ENCODE measurements at places on chromosomes 3 and 15.
A peak's percentile ranks its signal among the peaks of the same experiment; 100 is the strongest.

- DNase-seq = no peak
Observed at GRCh38 chr3:19738846-19739245, 195.2 kb downstream of the EFHB start.

DNA sequence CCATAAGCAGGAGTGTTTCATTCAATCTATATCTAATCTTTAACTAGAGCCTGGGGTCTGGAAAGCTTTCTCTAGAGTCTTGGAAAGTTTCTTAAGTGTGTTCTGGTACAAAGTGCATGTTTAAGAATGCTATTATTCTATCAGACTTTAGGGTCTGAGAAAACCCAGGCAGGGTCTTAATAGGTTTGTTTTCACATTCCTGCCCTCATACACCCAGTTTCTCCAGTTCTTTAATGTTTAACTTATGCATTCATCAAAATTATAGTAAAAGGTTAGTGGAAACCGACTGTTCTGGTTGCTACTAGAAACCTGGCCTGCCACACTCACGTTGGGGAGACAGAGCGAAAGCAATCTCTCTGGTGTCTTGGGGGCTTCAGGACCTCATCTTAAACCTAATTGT lies 102.9 kb upstream of the WDR72 start:
- DNase-seq = no peak

DNA sequence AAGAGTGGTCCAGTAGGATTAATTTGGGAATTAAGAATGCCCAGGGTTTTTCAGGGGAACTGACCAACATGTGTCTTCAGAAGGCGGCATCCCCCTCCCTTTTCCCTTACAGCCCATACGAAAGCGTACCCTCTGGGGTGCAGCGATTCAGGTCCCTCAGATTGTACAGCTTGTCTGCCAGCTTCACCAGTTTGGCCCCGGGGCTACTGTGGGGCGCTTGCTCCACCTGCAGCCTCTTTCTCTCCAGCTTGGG lies 848 bp downstream of the HDDC3 start:
- DNase-seq = no peak

DNA sequence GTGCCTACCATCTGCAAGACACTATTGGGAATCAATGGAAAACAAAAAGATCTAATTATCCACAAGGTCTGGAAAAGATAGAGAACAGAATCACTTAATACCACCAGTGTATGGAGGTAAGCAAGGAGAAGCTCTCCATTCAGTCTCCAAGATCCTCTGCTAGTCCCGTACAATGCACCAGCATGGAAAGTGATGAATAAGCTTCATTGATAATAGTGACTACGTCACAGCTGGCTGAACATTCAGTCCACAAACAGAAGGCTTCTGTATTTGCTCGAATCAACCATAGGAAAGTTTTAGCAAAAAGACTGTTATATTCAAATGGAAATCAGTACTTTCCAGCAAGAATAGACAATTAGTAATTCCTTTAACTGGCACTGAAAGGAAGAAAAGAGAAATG lies 42.9 kb downstream of the IGSF11 start:
- DNase-seq = no peak

DNA sequence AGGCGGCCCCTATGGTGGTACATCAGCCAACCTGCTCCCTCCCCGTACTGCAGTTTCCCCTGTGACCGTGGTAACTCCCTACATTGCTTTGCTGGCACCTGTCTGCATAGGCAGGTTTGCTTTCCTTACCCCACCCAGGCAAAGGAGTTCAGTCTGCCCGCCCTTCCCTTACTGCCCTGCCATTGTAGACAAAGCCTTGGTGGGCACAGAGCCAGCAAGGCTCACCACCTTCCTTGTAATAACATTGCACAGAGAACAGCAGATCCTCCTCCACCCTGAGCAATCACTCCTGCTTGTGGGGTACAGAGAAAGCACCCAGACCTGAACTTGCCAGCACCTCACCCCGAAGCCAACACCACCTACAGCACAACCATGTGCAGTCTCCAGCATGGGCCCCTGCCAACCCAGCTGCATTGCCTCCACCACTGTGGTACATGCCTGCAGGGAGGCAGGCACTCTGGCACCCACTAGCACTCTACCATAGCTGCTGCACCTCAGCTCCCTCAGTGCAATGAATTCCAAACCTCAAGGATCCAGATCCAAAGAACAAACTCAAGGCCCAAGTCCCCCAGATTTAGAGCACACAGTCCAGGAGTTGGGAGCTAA lies 192.7 kb upstream of the KCNMB2 start:
- DNase-seq = no peak

DNA sequence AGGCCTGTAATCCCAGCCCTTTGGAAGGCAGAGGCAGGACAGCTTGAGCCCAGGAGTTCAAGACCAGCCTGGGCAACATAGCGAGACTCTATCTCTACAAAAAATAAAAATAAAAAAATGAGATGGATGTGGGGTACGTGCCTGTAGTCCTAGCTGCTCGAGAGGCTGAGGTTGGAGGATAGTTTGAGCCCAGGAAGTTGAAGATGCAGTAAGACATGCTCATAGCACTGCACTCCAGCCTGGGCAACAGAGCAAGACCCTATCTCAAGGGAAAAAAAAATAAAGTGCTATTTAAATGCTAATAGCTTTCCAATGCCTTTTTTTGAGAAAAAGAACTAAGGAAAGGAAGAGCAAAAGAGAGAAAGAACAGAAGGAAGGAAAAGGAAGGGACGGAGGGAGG lies 94.5 kb downstream of the MAGI1 start:
- DNase-seq = no peak

DNA sequence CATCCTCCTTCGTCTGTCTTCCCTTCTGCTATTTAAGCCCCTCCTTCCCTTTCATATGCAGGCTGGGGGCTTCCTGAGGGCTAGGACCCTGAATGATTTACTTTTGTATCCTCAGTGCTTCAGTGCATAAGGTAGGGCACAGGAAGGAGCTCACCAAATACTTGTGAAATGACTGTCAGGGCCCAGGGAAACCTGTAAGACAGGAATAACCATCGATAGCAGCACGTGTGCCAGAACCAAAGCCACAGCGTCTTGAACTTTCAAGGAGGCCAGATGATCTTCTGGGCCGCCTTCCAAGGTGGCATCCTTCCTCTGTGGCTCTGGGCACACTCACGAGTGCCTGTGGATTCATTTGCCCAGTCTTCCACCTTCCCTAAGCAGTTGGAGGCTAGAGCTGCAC lies 3.9 kb downstream of the TMED3 start:
- DNase-seq = no peak

GRCh38 chr15:89751748-89752147 lies 699 bp upstream of the MESP1 start:
- no peak for DNase-seq

GRCh38 chr15:59798605-59798917 lies 109.4 kb upstream of the BNIP2 start:
- DNase-seq = no peak

GRCh38 chr3:43902415-43902814 lies 211.7 kb downstream of the ABHD5 start:
- no peak for DNase-seq

- DNase-seq = no peak
Observed at GRCh38 chr3:65334045-65334665, 646.4 kb upstream of the ADAMTS9 start.

DNA sequence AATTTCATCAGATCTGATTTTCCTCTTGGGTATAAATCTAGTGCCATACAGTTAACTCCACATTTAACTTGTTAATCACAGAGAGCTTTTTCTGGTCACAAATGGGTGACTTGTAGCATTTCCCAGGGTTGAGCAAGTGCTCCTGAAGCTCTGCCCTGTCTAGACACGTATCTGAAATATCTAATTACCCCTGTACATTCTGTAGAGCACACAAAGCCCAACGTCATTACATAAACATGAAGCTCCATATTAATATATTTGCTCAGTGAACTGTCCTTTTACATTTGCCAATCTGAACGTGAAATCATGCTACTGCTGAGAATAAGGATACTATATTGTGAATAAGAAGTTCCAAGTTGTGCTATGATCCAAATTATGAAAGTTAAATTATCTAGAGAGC lies 49.0 kb downstream of the THBS1 start:
- no peak for DNase-seq

GRCh38 chr15:93067649-93068085 lies 21.3 kb downstream of the RGMA start:
- no peak for DNase-seq

DNA sequence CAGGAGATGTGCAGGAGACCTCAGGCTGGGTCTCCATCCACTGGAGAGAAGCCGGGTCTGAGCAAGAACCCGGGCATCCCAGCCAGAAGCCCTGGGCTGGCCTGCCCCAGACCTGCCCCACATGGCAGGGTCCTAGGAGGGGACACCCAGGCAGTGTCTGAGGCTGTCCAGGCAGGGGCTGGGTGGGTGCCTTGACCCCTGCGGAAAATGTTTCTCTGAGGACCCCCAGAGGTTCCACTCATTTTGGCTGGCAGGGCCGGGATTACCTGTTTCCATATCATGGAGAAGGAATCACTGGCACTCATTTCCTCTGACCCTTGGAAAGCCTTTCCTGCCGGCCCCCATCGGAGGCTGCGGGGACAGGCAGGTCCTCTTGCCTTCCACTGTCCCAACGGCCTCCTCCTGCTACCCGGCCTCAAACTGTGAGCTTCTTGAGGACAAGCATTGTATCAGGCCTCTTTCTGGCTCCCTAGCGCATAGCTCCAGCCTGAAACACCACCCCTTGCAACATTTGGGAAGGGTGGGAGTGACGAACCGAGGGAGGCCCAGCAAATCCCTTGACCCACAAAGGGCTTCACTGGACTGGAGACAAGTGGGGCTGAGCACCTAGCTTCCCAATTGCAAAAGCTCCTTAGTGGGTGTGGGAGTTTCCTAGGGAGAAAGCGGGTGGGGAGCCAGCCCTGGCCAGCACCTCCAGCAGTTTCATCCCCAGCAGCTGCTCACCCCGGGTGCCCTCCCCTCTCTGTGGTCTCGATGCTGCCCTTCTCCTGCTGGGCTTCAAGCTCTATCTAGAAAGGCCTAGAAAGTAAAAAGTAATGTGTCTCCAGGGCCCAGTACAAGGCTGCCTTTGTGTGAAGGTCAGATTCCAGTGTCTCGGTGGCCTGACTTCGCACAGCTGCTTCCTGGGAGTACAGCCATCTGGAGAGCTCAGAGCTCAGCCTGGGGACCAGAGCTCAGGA lies 29.7 kb downstream of the ACSBG1 start:
- peak; percentile 47 for DNase-seq

DNA sequence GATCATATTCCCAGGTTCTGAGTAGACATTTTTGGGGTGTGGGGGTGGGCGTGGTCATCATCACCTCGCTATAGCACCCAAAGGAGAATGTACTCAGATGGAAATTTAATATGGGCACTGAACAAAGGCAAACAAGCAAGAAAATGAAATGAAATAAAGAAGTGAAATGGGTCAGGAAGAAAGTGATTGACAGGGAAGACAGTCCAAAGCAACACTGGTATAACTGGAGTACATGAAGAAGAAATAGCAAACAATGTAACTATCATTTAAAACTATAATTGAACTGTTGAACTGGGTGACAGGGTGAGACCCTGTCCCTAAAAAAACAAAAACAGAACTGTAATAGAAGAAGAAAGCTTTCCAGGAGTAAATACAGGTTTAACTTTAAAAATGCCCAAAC lies 24.8 kb downstream of the RPL39L start:
- no peak for DNase-seq

DNA sequence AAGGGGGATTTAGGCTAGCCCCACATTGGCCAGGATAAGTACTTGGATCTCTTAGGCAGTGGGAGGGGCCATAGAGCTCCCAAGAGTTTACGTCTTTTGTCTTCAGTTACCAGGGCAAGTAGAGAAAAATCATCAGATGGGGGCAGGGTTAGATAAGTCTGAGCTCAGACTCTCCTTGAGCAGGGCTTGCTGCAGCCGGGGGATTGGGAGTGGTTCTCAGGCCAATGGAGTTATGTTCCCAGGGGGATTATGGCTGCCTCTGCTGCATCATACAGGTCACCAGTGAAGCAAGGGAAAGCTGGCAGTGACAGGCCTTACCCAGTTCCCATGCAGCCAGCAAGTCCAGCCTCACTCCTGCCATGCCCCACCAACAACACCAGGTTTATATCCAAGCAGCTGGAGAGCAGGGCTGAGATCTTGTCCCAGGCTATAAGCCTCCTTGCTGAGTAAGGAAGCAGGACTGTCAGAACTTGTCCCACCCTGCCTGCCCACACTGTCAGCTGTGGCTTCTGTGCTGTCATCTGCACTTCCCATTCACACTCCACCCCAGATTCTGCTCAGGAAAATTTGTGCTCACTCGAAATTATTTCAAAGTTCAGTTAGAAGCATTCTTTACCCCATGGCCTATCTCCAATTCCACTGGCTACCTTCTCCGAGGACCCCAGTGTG lies 215.3 kb downstream of the FAM43A start:
- peak; percentile 35 for DNase-seq
